NCI-H1930 (cell line): ENCODE measurements at places on chromosomes 3 and 15.

DNA sequence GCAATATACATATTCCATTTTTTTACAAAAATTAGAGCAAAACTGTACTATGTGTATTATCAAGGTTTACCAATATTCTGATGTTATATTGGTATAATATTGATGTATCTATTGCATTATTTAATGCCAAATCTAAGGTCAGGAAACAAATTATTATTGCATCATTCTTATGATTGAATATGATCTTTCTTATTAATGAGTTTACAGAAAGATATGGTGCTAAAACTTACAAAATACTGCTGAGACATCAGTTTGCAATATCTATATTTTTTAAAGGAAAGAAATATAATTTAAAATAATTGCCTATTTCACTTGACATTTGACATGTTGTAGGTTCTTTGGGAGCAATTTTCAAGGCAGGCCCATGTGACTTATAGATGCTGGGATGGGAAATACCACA is 357.6 kb downstream of the NLGN1 start:
- DNase-seq, result no peak

- DNase-seq, result no peak
Observed at GRCh38 chr15:50135031-50135551, 16.1 kb upstream of the ATP8B4 start.

- no peak for DNase-seq
Observed at GRCh38 chr15:99442252-99442897, 123.4 kb upstream of the MEF2A start.

DNA sequence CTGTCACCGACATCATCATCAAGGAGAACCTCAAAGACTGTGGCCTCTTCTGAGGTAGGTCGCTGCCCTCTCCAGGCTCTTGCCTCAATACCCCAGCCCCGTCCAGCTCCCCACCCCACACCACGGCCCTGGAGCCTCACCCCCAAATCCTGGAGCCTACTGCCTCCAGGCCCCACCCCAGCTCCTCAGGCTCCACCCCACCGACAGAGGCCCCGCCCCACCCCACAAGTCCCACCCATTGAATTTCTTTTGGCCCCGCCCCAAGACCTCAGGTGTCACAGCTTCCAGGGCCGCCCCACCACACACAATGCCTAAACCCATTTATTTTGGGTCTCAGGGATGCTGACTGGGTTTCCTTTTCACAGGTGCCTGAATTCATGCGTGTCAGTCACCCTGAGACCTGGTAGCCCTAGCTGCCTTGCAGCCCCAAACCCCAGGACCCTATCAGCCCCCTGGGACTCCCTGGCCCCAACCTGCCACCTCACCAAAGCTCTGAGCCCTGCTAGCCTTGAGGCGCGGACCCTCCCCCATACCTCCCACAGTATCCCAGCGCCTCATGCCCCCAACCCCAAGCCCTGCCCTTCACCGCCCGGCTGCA is 3.6 kb downstream of the GNAT1 start:
- no peak for DNase-seq

DNA sequence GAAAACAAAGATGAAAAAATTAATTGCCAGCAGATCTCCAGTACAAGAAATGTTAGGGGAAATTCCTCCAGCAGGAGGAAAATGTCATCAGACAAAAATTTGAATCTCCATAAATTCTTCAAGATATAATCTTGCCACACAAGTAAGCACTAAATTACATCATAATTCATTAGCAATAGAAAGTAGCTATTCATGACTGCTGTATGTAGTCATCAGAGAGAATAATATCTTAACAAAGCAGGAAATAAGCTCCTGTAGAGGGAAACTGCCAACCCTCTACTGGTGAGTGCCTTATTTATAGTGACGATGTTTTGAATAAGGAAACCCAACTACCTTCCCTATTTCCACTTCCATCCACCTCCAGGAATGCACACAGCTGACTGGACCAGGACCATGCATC is 15.8 kb upstream of the SLC27A2 start:
- no peak for DNase-seq

DNA sequence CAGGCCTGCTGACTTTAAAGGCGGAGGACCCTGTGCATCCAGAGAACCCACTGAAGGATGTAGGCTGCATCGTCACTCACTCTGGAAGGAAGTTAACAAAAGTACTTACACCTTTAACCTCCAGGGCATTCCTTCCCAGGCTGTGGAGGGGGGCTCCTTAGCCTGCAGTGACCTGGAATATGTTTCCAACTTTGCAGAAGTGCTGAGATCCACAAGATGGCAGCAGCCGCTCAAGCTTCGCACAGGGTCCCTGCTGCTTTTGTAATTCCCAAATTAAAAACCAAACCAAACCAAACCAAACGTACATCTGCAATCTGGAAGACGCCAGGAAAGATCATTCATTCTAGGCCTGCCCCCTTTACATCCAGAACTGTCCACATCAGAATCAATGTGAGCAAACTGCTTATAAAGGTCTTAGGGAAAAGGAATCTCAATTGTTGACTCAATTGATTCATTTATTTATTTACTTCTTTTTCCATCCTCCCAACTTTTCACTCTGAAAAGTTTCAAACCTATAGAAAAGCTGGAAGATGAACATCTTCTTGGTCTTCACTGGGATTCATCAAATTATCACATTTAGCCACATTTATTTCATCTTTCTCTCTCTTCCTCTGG is 70.5 kb upstream of the KLHL25 start:
- DNase-seq, result no peak

DNA sequence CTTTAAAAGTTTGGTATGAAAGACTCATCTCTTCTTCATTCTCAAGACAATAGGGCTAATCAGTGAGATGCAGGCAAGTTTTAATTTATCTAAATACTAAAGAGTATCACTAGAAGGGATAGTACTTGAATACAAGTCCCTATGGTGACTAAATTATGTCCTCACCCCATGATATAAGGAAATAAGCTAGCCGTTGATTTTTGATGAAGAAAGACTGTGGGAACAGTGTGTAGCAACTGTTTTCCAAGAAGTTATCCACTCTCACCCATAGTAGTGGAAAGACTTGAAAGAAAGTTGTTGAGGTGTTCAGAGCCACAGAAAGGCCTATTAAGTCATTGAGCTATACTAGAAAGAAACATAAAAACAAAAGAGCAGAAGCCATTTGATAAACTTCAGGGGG is 36.7 kb downstream of the PIK3CA start:
- no peak for DNase-seq

DNA sequence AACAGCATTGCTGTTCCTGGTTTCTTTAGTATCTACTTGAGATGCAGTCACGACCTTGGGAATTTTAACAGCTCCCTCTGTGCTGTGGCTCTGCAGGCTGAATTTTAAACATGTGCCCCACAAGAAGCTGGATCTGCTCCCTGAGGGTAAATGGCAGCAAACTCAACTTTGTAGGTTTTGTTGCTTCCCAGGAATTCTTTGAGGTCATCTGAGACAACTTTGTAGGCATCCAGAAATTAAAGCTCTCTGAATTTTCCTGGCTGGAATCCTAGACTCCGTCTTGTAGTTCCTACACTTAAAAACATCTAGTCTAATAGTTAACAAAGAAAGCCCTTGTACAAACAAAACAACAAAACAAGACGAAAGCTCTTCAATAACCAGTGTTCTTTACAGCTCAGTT is 366.3 kb downstream of the FEZF2 start:
- DNase-seq, result no peak

GRCh38 chr3:54830658-54831057 is 97.2 kb downstream of the LRTM1 start:
- DNase-seq, result no peak

GRCh38 chr3:166743481-166744134 is 636.5 kb downstream of the ZBBX start:
- DNase-seq, result no peak

- no peak for DNase-seq
Observed at GRCh38 chr3:14766428-14767244, 52.1 kb upstream of the FGD5 start.

GRCh38 chr3:52998771-52999513 is 46.9 kb downstream of the SFMBT1 start:
- no peak for DNase-seq

DNA sequence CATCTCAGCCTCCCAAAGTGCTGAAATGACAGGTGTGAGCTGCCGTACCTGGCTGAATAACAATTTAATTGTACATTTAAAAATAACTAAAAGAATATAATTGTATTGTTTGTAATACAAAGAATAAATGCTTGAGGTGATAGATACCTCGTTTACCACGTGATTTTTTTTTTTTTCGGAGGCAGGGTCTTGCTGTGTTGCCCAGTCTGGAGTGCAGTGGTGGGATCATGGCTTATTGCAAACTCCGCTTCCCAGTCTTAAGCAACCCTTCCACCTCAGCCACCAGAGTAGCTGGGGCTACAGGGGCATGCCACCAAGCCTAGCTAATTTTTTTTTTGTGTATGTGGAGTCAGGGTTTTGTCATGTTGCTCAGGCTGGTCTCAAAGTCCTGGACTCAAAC is 15.8 kb downstream of the MFN1 start:
- no peak for DNase-seq

GRCh38 chr3:99969136-99969535 is 145.2 kb downstream of the FILIP1L start:
- DNase-seq, result no peak

DNA sequence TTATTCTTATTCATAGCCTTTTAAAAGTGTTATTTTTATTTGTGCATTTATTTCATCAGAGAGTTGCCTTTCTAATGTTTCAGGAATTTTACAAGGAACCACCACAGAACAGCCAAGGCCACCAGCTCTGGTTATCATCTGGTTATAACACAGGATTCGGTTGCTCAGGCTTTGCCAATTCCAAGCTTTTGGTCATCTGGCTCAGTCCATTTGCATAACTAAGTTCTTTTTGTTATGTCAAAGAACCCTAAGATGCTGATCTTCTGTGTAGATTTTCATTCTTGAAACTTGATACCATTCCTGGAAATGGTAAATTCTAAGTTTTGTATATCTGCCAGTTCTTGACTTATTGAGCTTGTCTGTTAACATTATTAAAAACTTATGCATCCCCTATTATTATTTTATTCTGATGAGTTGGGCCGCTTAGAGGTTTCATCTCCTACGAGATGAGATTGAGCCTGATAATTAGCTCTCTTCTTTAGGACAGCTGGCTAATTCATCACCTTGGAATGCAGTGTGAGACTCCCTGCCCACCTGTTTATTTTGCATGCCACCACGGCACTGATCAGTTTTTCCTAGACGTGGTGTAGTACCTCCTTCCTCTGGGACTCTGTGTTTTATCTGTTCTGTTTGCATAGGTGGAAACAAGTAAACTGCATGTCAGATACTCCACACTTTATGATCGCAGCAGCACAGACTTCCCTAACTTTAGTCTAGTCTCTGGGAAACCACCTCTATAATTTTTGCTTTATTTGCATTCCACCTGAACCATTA is 264.8 kb downstream of the SLCO3A1 start:
- no peak for DNase-seq

- DNase-seq, result no peak
Observed at GRCh38 chr3:55660642-55661041, 173.5 kb upstream of the WNT5A start.

DNA sequence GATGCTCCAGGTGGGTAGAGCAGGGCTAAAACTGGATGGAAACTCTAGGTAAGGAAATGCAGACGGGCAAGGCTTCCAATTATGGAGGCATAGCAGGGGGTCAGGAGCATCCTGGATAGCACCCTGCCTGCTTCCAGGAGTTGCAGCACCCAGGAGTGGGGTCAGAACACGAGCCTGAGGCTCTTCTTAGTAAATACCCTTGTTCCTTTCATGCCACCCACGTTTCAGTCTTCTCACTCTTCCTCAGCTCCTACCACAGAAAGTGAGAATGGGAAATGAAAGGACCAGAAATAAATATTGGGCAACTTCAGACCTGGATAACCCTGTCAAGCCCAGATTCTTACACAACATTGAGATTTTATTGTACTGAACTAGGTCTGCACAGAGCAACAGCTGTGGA is 16.4 kb downstream of the CCR1 start:
- DNase-seq, result no peak

GRCh38 chr3:187296058-187296457 is 4.5 kb upstream of the MASP1 start:
- DNase-seq, result no peak

DNA sequence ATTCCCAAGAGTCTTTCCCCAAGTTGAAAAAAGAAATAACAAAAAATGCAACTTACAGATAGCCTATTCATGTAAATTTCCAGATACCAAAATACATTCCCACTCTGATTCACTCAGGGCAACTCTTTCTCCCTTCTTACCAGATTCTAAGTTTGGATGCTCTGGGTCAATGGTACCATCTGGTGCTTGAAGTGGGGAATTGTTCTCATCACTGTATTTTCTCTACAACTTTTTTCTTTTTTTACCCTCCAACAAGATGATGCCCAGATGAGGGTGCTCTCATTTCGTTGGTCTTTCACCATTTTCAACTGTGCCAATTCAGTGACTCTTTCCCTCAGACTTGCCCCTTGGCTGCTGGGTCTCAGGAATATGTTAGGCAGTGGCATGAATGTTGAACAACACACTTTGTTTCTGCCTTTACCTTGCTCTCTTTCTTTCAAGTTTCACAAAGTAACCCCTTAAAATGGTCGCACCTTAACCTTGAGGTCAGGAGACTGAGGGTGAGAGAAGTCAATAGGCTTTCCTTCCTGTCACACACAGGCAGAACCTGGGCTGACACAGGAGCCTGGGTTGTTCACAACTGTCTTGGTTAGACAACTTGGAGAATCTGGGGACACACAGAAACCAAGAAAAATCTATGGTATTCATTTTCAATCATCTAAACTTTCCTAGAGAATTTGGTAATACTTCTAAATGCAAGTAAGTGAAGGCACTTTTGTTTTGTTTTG is 330.7 kb upstream of the SLCO3A1 start:
- no peak for DNase-seq

DNA sequence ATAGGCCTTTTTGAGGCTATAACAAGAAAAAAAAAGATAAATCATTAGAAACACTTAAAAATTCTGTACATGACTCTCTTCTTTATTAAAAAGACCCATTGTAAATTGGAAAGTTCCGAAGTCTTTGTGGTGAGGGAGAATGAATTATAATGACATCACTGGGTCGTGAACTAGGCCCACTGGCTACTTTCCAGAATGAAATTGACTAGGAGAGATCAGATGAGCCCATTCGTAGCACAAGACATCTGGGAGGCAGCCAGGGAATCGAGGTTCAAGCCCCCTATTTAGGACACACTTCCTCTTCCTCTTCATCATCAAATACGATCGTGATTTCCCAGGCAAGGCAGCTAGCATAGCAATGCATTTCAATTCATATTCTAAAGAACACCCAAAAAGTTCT is 889.8 kb upstream of the NR2F2 start:
- DNase-seq, result no peak

DNA sequence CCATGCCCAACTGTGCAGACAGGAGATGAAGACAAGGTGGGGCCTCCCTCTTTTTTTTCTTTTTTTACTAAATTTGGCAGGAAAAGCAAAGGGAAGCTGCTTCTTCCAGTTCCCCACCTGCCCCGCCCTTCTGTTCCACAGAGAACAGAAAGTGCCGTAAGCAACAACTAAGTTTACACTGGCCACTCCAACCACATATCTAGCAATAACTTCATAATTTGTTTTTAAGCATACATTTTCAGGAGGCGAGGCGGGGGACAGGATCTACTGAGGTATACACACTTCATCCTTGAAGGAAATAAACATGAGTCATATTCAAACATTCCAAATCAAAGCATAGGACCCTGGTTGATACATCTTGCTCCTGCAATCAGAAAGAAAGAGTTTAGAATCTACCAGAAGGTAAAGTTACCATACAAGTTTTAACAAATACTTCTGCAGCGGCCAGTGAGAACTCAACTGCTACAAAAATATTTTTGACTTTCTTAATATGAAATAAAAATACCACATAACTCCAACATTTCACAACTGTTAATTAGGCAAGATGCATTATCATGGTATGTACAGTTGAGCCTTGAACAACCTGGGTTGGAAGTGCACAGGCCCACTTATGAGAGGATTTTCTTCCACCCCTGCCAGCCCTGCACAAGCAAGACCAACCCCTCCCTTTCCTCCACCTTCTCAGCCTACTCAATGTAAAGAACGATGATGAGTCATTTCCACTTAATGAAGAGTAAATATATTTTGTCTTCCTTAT is 50.7 kb downstream of the FOXP1 start:
- no peak for DNase-seq
